ENCODE measurements at places on chromosomes 2 and 18.

- DNase-seq, result no peak
These were observed 61.2 kb downstream of the FAM171B start for GRCh38 chr2:186755066-186755465.

DNA sequence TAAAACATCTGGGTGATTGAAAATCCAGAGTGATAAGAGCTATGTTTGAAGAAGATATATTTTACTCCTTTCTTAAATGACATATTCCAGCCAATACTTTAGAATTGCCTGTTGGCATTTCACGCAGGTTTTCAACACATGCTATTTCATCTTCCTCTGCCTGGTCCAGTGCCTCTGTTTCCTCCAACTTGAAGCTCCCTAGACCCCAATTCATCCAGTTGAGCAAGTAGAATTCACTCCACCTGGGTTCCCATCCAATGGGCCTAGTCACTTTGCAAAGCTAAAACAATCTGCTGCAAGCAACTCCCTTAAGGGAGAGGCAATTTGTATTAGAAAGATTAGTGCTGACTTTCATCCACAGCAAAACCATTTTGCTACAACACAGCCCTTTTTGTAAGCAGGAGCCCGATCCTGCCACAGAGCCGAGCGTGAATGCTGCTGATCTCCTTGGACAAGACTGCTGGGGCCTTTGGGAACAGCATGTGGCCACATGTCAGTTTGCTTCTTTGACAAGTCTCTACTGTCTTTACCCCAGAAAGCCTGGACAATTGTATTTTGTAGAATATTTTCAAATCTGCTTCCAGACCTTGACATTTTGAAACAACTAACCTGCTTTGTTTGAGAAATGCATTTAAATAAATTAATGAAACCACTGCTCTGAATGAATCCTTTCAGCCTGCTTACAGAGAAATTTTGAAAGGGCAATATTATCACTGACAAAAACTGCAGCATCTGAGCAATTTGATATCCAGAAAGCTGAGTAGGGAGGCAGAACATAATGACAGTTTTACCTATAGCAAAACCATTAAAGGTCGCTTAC, 259.1 kb downstream of the TDRD15 start:
- no peak for DNase-seq

- peak; percentile 9 for DNase-seq
These were observed 310.4 kb upstream of the SYT4 start for GRCh38 chr18:43587538-43588153.

- no peak for DNase-seq
These were observed 544.3 kb downstream of the METTL4 start for GRCh38 chr18:2027016-2027415.

- DNase-seq, result no peak
These were observed 101.6 kb upstream of the RIOK3 start for GRCh38 chr18:23351521-23351920.

GRCh38 chr2:31644551-31644950, 63.8 kb upstream of the SRD5A2 start:
- no peak for DNase-seq

- no peak for DNase-seq
These were observed 104.7 kb downstream of the GPR39 start for GRCh38 chr2:132521341-132521740.

DNA sequence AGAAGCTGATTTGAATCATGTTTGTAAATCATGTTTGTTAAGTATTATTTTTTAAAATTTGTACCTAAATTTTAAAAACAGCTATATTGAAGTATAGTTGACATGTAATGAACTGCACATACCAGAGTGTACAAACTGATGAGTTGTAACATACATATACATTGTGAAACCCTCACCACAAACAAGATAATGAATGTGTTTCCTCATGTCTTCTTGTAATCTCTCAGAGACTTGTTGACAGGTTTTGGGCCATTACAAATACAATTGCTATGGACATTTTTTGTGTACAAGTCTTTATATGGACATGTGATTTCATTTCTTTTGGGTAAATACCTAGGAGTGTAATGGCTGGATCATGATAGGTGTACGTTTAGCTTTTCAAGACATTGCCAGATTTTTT, 21.5 kb downstream of the WDR43 start:
- DNase-seq, result no peak

DNA sequence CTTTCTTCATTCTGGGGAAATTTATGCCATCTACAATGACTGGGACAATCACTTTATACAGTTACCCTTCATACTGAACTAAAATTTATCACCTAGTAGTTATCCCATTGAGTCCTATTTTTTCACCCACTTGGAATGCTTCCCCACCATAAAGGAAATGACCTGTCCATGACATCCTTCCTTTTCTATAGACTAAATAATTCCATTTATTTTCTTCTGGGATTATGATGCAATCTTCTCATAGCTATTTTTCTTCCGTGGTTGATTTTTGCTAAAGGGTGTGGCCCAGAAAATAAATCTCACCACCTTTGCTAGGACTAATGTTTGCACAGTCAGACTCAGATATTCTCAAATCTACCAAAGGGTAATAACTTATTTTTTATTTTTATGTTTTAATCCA, 186.1 kb upstream of the NRXN1 start:
- DNase-seq, result no peak

Data from NCI-H1436 (cell line).